ENCODE measurements at places on chromosomes 3 and 15.

DNA sequence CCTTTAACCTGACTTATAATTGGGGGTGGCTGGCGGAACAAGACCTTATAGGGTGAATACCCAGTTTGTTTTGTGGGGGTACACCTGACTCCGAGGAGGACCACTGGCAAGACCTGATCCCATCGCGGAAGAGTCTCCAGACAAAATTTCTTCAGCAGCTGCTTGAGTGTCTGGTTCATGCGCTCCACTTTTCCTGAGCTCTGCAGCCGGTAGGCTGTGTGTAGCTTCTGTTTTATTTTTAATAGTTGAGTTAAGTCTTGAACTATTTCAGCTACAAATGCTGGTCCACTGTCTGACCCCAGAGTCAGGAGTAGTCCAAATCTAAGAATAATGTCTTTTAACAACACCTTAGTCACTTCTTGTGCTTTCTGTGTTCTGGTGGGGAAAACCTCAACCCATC lies 21.2 kb upstream of the NOX5 start:
- DNase-seq: no peak

DNA sequence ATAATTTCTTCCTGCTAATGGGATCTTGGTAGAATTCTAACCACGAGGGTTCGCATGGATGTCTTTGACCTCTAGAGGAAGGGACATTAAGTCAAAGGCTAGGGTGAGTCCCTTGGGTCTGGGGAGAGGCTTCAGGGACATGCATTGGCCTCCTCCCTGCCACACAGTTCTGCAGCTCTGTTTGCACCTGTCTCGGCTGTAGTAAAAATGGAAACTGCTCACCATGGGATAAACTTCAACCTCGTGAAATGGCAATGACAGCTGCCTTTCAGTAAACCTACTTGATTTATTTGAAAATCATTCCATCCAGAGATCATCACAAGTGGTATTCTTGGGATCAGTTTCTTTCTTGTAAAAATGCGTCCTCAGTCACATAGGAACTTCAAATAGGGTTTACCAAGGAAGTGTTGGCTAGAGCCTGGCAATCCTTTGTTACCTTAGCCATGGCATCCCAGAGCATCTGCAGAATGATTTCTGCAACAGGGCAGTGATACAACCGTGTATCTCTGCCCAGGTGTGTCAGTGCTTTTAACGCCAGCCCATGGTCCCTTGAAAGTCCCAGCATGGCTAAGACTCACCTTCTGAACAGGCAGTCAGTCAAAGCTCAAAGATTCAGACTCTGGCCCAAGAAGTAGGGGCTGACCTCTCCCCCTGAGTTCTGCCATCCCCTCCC lies 14.0 kb upstream of the LRTM1 start:
- no peak for DNase-seq

DNA sequence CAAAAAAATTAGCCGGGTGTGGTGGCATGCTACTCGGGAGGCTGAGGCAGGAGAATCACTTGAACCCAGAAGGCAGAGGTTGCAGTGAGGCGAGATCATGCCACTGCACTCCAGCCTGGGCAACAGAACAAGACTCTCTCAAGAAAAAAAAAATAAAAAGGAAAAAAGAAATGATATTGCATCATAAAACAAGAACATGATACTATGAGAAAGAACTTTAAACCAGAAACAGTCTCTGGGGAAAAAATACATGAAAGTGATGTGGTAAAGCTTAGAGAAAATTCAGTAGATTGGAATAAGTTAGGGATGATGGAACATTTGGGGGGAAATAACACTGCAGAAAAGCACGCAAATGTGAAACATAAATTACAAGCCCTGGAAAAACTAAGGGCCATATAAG lies 54.7 kb downstream of the CRYGS start:
- no peak for DNase-seq

- no peak for DNase-seq
Measured at GRCh38 chr15:56972426-56972825, 54.0 kb downstream of the TCF12 start.

GRCh38 chr3:94587291-94587690 lies 524.4 kb downstream of the NSUN3 start:
- no peak for DNase-seq

DNA sequence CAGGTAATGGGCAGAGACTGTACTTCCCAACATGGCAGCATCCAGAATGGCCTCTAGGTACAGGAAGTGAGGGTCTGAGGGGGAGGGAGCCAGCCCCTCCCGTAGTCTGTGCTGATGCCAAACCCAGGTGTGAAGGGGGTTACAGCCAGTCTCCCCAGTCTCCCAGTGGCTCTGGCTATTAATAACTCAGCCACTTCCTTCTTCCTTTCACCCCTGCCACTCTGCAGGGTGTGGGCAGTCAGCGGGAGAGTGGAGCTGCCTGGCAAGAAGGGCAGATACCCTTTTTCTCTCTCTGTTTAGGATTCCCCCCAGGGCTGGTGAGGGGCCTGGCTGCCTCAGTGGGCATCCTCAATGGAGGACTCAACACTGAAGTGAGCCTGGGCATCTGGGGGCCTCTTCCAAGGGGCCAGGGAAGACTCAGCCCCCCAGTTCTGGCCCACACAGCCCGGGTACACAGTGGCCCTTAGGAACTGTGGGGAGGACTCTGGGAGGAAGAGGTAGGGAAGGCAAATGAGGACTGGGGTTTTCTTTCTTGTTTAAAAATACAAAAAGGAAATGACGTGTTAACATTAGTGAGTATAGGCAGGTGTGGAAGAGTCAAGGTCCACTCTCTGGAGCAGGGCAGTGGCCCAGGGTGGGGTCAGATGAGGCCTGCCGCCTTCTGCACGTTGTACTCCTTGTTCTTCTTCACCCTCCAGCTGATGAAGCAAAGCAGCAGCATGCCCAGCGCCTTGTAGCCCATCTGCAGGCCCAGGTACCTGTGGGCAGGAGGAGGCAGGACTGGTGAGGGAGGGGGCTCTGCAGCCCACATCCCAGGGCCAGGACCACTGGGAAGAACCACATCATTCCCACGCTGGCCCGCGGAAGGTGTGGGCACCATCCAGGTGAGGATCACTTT lies 38.6 kb upstream of the RAB6B start:
- no peak for DNase-seq

DNA sequence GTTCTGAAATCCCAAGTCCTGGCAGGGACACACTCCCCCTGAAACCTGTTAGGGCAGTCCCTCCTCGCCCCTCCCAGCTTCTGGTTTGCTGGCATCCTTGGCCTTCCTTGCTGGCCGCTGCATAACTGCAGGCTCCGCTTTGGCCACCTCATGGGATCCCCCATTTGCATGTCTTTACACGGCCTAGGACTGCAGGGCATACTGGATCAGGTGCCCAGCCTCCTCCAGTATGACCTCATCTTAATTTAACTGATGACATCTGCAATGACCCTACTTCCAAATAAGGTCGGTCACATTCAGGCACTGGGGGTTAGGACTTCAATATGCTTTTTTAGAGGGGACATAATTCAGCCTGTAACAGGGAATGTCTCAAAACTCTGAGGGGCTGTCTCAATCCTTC lies 173.3 kb downstream of the RAB11A start:
- DNase-seq: no peak

DNA sequence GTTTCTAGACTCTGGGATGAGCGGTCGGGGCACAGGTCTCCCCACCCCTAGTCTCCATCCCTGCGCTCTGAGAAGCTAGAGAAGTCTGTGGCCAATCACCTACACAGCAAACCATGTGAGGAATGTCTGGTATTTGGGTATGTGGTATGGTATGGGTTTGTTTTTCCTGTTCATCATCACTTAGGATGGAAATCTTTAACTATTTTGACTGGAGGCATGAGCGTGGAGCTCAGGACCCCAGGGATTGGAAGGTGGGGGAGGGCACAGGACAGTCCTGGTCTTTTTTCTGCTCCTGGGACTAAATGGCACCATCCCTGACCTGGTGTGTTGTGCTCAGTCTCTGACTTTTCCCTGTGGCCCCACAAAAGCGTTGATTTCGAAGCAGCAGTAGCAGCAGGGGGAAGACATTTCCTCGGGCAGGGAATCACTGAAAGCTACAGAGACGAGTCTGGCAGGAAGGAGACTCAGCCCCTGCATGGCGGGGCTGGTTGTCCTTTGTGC lies 191.7 kb upstream of the TPM1 start:
- DNase-seq: no peak
